Spleen (tissue), 13 donors: ENCODE measurements at places on chromosomes 5 and 9. TPM values are rescaled to one million over a fixed set of nuclear protein-coding genes. Genes with fewer than 3 reads are reported as not detected.

The CER1 gene
- total RNA-seq = not detected

- no peak for DNase-seq
These were observed 61.7 kb downstream of the FRMD3 start for GRCh38 chr9:83476513-83476912.

The GDA gene
- not detected for total RNA-seq

DNA sequence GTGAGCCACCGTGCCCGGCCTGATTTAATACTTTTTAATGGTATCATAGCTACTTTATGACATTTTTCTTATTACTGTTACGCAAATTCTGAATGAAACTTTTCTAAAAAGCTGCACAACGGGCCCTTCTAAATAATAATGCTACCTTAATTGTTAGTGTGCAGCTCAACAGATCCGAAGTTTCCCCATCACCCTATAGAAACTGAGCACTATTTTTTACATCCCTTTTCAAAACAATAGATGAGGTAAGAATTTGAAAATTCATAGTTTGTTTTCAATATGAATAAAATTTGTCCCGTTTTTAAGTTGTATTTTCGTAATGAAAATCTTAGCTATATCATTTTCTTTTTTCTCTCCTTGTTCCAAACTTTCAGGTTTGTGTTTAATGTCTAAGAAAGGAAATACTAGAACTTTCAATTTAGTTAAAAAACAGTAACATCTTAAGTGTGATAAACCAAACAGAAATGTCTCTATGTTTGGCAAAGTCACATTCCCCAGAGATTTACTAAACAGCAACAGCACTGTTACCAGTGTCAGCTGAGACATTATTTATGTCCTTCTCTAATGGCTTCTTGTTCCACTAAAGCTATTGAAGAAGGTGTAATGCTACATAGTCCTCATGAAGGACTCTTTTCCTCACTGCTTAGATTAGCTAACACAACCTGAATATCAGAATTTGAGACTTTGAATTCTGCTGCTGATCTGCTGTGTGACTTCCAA lies 22.9 kb downstream of the KIF2A start:
- DNase-seq = no peak

GRCh38 chr9:134864821-134865190 lies 15.8 kb upstream of the FCN2 start:
- peak; percentile 51 for DNase-seq

The EGFLAM gene
- total RNA-seq = 13.0 TPM

DNA sequence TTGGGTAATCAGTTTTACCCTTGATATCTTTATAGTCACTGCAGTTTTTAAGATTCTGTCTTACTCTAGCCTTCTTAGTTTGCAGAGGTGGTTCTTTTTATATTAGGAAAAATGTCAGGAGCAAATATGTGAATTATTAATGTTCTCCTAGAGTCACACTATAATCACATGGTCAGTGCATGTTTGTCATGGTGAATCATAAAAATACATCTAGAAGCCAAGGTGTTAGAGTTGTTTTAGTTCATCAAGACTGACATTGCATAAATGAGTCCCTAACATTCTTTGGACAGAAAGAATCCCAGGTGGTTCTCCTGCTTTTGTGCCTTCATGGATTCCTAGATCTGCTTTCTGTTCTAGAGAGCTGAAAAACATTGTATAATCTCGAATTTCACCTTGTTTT lies 22.9 kb downstream of the ATG10 start:
- DNase-seq = no peak

DNA sequence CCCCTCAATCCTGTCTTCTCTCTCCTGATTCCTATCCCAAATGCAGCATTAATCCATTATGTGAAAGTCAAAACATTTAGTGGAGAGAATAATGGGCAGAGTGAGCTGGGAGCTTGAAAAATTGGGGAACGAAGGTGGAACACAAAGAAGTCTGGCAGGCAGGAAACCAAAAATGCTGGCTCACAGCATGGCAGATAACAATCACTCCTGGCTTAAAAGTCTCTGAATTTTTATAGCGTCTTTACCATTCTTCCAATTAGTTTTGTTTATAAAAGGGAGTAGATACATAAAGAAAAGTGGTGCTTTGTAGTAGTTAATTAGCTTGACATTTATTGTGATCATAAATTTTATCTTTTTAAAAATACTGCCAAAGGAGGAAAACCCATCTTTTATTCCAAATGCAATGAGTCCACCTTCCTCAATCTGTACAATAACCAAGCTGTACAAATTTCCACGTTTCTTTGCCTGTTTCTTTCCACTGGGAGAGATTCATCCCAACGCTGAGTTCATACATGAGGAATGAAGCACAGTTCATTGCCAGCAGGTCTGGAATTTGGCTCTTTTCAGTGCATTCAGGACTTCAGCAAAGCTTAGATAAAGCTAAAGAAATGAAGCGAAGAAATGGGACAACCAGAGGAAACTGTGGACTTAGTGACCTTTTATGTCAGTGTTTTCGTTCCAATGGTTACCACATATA lies 174.7 kb downstream of the HMHB1 start:
- no peak for DNase-seq

DNA sequence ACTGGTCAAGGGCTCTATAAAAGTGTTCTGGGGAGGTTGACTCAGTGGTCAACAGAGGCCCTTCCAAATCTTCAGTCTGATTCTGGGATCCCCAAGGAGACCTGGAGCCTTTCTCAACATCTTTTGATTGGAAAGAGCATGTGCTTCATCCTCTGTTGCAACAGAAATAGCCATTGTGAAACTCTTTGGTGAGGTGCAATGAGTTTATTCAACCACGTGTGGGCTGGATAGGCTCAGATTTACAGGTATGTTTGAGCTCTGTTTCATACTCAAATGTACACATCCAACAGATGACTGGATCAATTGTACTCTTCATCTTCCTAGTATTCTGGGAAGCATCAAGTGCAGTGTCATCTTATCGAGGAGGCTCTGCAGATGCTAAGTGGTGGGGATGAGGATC lies 60.5 kb downstream of the CTSL start:
- no peak for DNase-seq

DNA sequence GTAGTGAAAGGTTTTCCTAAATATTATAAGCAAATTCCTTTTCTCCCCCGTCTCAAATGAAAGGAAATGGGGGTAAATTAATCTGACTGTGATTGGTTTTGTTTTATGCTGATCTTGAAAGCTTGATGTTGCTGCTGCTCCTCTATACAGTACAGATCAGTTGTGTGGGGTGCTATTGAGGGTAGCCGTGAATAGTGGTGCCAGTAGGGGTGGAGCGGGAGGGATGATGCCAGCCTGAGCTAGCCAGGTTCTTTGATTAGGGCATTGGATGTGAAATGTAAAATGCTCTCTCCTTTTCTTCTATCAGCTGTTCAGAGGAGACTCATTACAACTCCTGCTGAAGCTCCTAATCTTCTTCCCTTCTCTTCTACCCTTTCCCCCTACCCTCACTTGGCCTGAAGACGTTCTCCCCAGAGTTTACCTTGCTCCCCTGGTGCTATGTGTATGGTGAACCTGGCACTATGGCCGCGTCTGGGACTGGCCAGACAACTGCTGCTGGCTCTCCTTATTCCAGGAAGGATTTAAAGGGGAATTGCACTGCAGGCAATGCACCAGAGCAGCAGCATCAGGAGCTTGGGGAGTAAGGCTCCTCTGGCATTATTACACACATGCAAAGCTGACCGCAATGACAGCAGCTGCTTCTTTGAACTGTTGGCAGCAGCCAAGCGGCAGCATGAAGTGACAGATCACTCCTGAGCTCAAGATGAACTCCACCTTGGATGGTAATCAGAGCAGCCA lies 566 bp downstream of the GPR21 start:
- DNase-seq = no peak

- DNase-seq = no peak
These were observed 44.3 kb upstream of the SH3PXD2B start for GRCh38 chr5:172498431-172499129.

The SLC1A1 gene
- not detected for total RNA-seq

DNA sequence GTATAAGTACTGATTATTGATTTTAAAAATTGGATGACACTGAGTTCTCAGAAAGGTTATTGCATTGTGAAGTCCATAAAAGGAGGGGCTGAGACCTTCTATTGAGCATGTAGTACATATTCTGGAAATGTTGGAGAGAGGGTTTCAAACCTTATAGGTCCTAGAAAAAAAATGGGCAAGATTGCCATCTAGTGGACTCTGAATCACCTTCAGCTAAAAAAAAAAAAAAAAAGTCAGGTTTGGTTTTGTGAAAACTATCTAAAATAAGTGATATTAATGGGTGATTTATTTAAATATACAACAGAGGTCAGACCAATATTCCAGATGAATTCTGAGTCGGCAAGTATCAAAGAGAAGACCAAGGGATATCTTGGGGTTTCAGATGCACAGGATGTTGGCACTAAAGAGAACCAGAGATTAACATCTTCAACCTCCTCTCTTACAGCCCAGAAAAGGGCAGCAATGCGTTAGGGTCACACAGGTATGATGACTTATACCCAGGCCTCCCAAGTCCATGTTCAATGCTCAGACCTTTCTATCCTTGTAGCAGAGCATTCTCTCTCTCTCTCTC lies 109.8 kb upstream of the NMUR2 start:
- no peak for DNase-seq

DNA sequence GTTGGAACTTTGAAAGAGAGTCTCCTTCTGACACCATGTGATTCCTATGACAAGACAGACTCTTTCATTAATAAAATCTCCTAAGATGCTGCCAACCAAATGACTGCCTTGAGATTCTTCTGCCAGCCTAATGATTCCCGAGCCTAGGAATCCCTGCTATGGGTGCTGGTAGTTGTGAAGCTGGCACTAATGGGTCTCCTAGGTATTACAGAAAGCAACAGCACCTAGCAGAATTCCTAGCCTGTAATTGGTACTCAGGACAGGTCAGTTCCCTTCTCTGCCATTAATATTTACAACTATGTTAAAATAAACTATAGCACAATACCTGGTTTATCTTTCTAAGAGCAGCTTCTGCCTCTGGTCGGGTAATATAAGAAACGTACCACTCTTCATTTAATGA lies 19.3 kb downstream of the C5orf58 start:
- no peak for DNase-seq

DNA sequence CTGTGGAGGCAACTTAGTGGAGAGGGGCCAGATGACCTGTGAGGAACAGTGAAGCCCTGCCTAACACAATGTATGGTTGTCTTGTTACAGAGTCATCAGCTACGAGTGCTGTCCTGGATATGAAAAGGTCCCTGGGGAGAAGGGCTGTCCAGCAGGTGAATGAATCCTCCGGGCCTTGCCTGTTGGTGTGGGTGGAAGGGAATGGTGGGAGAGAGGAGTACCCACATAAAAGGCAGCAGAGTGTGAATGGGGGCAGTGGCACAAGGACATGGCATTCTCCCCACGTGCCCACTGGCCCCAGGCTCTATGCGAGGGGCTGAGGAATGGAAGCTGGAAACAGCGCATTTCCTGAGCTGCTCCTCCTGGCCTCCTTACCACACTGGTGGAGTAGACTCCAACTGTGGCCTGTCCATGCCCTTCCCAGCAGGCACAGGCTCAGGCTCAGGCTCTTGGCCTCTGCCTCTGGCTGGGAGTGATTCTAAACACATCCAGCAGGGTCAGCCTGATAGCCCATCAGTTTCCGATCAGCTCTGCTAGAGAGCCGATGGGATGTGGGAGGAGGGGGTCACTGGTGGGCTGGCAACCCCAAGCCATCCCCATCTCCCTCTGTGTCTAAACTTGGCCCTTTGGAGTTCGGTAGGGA lies 15.3 kb downstream of the TGFBI start:
- peak; percentile 63 for DNase-seq
